ENCODE measurements at places on chromosomes 16 and 17.
A peak's percentile ranks its signal among the peaks of the same experiment; 100 is the strongest.

DNA sequence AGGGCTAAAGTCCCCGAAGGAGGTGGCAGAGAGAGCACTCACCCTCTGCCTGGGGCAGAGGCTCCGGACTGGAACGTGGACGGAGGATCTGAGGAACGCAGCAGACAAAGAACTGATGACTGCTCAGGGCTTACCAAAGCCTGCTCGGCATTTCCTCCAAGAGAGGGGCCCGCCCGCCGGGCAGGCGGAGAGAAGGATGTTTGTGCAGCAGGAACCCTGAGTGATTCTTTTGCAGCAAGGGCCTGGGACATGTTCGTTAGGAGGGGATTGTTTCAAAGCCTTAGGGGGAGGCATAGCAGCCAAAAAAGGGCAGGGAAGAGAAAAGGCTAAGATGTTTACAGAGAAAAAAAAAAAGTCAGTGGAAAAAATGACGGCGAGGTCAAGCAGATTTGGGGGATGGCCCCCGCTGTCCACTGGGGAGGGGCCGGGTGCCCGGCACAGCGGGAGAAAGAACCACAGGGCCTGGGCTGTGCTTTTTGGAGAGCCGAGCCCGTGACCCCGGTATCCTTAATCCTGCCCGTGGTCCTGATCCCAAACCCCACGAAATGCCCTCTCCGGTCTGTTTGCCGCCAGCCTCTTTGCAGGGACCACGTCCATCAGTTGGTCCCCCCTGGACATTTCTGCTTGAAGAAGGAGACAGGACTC is 129.3 kb downstream of the NTN1 start:
- DNase-seq: no peak

- DNase-seq: peak; percentile 19
Observed at GRCh38 chr17:76076765-76077583, 2.0 kb upstream of the ZACN start.

DNA sequence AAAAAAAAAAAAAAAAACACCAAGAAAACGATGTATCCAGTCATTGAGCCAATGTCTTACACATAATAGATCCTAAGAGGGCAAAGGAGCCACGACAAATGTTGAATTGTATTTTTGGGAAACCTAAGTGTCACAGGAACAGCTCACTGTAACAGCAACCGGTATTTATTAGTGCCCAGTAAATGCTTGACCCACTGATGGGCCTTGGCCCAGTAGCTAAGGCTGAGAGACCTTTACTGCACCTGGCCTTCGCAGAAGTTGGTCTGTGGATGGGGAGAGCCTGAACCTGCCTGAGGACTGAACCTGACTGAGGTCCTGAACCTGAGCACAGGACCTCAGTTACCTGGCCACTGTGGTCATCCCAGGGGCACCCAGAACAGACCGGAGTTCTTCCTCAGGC is 65.0 kb upstream of the TBX2 start:
- DNase-seq: no peak

DNA sequence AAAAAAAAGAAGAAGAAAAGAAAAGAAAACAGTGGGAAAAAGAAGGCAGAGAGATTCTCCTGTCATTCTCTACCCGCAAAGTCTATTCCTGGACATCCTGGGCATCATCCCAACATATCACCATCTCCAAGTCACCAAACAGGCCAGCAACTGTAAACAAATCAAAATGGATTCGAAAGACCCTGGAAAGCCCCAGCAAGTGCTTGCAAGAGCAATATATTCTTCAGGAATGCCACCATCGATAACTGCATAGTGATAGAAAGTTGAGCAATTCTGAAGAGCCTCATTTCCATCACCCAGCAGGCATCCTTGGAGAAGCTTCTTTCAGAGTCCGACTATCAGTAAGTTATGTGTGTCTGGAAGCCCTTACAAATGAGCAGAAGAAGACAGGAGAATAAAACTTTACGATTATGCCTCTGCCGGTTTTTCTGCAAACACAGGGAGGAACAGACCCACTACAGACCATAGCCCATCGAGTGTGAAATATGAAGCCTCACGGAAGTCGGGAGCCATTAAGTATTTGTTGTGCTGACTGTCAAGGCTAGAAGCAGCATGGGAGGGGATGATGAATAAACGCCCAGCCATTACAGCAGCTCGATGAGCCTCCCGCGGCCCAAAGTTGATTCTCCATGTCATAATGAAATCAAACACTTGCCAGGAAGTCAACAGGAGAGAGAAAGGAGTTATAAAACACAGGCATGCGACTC is 64.5 kb upstream of the SEC14L1 start:
- DNase-seq: no peak

GRCh38 chr17:47973541-47973940 is 2.6 kb downstream of the CDK5RAP3 start:
- no peak for DNase-seq

GRCh38 chr17:77498091-77498741 is 357.4 kb downstream of the SEC14L1 start:
- DNase-seq: no peak

DNA sequence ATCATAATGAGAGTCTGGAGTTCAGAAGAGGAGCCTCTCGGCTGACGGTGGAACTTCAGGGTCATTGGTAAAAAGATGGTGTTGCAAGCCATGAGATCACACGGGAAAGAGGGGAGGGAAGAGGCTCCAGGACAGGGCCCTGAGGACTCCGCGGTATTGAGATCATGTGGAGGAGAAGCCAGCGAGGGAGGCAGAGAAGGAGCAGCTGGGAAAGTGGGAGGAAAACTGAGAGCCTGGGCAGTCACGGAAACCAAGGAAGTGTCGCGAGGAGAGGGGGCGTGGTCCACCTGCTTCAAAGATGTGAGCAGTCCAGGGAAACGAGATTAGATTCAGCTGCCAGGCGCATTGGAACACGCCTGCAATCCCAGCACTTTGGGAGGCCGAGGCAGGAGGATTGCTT is 27.7 kb upstream of the SBK1 start:
- no peak for DNase-seq

Measured in activated effector memory CD4-positive, alpha-beta T cell treated with Interleukin-2 at 50 U/mL for 16 hours (primary cell).